ENCODE measurements at places on chromosomes 1 and 21.

DNA sequence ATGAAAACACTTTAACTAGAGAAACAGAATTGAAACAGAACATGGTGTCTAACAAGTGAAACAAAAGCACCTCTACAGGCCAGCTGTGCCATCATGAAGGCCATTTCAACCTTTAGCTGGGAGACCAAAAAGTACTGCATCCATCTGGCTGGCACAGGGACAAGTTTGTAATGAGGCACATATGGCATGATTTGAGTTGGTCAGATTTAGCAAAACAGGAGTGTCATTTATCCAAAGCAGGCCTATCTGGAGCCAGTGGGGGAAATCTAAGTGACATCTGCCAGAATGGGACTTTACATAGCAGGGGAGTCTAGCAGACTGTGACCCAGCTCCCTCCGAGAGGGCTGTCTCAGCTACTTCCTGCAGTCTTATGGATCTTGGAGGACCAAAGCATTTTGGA is 51.9 kb downstream of the DNTTIP2 start:
- DNase-seq: no peak

DNA sequence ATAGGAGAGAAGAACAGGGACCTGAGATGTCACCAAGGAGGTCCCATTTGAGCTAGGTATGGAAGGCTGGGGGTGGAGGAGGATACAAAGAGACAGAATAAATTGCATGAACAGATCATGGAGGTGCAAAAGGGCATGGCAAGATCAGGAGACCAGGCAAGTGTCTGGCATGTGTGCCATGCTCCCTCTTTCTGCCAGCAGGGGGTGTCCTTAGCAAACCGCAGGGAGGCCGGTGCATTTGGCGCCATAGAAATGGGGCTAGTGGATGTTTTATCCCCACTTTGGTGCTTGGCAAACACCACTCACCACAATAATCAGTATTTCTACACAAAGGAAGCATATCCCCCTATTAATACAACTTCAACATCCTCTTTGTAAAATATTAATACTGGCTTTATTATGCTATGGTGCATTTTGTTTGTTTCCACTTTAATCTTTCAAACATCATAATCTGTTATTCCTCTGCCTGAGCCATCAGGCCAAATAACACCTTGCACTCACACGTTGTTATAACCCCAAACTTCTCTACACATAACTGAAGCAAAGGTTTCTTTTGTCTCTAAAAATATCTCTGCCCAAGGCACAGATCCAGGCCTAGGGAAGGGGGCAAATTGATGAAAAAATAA is 25.9 kb downstream of the S100A6 start:
- no peak for DNase-seq

- DNase-seq: no peak
These were observed 228.2 kb downstream of the DNM3 start for GRCh38 chr1:172069534-172069933.

DNA sequence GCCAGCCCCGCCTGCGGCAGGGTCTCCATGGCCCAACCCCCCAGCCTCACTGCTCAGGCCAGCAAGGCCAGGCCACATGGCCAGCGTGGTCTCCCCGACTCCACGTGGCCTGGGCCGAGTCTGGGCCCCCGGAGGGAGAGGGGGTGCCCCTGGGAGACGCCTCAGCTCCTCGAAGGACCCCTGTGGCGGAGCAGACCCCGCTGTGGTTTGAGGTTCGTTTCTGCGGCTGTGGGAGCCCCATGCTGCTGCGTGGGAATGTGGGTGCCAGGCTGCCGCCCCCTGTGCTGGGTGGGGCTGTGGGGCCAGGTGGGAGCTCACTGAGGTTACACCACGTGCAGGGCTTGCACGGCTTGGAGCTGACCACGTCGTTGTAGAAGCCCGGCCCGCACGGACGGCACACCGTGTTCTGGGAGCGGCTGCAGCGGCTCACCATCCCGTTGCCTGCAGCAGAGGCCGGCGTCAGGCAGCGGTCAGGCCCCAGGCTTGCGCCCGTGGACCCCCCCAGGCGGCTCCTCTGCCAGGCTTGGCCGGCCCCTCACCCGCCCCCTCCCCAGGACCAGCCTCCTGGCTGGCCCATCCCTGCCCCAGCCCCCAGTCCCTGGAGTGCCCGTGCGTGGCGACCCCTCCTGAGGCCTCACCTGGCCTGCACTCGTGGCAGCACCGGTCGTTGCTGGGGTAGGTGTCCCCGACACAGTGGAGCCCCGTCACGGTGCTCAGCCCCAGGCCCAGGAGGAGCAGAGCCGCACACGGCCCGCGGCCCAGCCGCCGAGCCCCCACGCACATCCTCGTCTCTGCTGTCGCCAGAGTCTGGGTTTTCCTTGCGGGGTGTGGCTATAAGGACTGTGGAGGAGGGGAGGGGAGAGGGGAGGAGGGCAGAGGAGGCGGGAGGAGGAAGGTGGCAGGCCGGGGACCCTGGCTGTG is at the start of gene TNFRSF4:
TSS of gene TNFRSF4 (minus strand) at position 809 of the 921 bp plus-strand sequence. CDS start at position 783, 26 bp downstream.
- DNase-seq: no peak

- no peak for DNase-seq
These were observed 19.9 kb downstream of the ATP8B2 start for GRCh38 chr1:154344977-154345837.

- no peak for DNase-seq
These were observed at the start of gene MSH4 for GRCh38 chr1:75796376-75797272. Gene MSH4 (plus strand): TSS chr1:75796882. CDS start chr1:75796986, 104 bp downstream.

- DNase-seq: peak; percentile 85
These were observed 126.9 kb upstream of the DUSP10 start for GRCh38 chr1:221868593-221869303.

DNA sequence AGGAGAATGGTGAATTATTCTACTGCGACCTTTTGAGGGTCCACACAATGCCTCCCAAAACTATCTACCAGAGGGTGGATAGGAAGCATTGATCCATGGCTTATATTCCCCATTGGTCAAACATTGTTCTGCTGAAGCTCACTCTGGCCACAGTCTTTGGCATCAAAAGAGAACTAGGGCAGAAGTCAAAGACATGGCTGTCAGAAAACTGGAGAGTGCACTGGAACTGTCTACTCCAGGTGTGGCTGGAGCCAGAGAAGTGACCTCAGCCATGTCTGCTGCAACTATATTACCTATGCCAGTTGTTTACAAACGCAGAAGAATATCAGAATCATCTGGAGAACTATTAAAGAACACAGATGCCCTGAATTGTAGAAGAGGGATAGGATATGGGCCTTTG is 238.7 kb upstream of the USP25 start:
- DNase-seq: no peak

GRCh38 chr1:28056129-28056925 is 32.1 kb downstream of the EYA3 start:
- DNase-seq: peak; percentile 12

- no peak for DNase-seq
These were observed 257.9 kb downstream of the PAPPA2 start for GRCh38 chr1:176720838-176721237.

GRCh38 chr1:162187687-162188276 is 118.3 kb downstream of the NOS1AP start:
- no peak for DNase-seq

DNA sequence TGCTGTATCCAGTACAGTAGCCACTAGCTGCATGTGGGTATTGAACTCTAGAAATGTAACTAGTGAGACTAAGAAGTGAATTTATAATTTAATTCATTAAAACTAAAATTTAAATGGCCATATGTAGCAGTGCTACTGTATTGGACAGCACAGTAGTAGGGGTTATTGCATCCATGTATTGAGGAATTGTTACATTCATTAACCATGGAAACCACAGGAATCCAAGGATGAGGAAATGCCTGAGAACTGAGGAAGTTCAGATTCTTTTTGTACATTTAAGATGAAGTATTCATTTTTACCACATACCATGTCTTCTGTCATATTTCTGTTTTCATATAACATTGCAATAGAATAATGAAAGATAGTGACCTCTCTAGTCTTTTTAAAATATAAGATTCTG is 2.6 kb downstream of the MTF2 start:
- DNase-seq: peak; percentile 87

DNA sequence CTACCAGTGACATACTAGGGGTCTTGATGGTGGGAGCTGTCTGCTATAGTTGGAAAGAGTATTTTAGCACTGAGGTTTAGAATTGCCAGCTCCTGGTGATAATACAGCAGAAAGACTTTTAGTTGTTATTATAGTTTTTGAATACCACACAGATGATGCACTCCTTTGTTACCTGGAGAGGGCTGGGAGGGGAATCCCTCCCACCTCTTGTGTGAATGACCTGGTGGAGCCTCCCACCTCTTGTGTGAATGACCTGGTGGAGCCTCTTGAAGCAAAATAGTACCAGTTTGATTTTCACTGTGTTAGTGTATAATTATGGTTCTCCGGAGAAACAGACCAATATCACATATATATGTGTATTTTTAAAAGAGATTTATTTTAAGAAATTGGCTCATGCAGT is 3.3 kb downstream of the DISP1 start:
- no peak for DNase-seq

DNA sequence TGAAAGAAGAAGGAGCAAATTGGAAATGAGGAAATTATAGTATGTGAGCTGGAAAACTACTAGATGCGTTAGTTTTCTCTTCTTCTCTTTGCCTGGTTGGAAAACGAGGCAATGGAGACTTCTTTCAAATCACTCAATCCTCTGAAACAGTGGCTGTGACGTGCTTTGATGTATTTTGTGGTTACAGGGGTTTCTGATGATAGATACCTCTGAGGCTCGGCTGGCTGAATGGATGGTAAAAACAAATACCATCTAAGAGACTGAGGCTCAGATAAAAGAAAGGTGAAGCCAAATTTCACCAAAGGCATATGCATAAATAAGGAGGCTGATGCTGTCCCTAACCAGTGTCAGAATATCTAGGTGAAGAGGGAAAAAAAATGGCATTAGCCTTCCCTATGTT is 15.1 kb downstream of the MAB21L3 start:
- DNase-seq: no peak

GRCh38 chr1:90716552-90717355 is at the start of gene BARHL2:
Gene BARHL2 (minus strand): TSS chr1:90717302. CDS start chr1:90717195, 107 bp downstream.
- no peak for DNase-seq

- no peak for DNase-seq
These were observed 34.6 kb downstream of the CFAP74 start for GRCh38 chr1:1968767-1969504.

DNA sequence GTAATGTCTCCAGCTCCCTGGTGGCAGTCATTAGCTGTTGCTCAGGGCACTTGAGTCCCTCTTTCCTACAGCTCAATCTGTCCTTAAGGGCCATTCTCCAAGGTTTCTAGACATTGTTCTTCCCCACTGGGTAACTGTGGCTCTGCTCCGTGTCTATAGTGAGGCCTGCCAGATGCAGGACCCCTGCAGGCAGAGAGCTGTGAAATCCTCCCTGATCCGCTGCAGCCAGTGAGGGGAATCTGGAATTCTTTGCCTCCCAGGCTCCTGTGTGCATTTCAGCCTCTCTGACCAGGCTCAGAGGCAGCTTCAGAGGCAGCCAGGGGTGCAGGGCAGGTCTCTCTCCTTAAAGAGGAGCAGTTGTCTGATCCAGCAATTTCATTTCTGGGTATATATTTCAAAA is 14.4 kb upstream of the IGSF21 start:
- no peak for DNase-seq

DNA sequence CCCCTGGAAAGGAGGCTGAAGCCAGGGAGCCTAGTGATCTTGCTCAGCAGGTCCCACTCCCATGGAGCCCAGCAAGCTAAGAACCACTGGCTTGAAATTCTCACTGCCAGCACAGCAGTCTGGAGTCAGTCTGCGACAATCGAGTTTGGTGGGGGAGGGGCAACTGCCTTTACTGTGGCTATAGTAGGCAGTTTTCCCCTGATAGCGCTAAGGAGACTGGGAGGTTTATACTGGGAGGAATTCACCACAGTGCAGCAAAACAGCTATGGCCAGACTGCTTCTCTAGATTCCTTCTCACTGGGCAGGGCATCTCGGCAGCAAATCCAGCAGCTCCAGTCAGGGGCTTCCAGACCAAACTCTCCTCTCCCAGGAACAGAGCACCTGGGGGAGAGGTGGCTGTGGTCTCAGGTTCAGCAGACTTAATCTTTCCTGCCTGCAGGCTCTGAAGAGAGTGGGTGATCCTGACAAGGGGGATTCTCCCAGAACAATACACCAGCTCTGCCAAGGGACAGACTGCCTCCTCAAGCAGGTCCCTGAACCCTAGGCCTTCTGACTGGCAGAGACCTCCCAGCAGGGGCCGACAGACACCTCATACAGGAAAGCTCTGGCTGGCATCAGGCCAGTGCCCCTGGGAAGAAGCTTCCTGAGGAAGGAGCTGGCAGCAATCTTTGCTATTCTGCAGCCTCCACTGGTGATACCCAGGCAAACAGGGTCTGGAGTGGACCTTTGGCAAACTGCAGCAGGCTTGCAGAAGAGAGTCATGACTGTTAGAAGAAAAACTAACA is 548.5 kb upstream of the NEGR1 start:
- no peak for DNase-seq

GRCh38 chr21:39251326-39251725 is 62.1 kb downstream of the BRWD1 start:
- DNase-seq: no peak

GRCh38 chr1:160662910-160663309 is 16.1 kb upstream of the SLAMF1 start:
- no peak for DNase-seq

GRCh38 chr21:32613436-32614043 is 1.4 kb upstream of the CFAP298 start:
- no peak for DNase-seq

- DNase-seq: no peak
These were observed 22.2 kb upstream of the KIF1B start for GRCh38 chr1:10188133-10188650.

DNA sequence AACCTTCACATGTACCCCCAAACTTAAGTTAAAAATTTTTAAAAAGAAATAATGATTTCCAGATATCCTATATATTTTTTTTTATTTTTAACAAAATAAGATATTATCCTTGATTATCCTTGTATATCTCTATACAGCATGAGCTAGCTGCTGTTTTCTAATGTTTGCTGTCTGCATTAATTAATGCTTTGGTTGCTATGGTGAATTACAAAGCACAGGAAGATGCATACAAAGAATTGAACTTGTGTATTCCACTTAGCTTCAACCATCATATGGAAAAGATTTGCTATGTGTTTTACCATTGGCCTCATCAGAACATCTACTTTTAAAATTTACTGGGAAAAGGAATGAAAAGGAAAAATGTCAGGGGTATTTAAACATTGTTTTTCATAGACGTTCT is 35.4 kb downstream of the VPS45 start:
- DNase-seq: no peak

- DNase-seq: peak; percentile 69
These were observed 235.2 kb downstream of the DISC1 start for GRCh38 chr1:231861541-231862481.

DNA sequence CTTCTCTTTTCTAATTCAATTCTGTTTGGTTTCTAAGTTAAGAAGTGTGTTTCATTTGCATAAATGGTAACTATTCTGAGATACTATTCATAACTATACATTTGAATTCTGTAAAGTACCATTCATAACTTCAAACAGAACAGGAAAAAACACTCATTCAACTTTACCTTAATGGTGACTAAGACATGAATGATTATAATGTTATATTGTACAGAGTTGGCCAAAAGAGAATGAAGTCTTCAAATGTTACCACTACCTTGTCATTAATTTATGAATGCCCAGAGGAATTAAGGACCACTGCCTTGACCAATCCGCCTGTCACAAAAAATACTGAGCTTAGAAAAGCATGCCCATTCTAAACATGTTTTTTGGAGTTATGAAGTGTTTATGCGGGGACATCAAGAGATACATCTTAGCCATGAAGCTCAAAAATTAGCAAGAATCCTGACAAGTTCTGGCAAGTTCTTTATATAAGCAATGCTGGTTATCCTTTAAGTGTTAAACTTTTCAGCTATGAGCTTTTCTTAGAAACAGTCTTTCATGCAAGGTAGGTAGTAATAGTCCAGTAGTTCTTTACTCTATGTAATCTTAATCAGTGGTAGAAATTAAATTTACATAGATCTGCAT is 7.9 kb downstream of the WASF2 start:
- no peak for DNase-seq

- DNase-seq: no peak
These were observed 31.1 kb downstream of the EPHA8 start for GRCh38 chr1:22594396-22594795.

All from astrocyte (in vitro differentiated cells and primary cell).